ENCODE measurements at places on chromosomes 16 and 17.

- no peak for DNase-seq
Observed at GRCh38 chr17:22459331-22459952, 767.1 kb downstream of the KCNJ18 start.

DNA sequence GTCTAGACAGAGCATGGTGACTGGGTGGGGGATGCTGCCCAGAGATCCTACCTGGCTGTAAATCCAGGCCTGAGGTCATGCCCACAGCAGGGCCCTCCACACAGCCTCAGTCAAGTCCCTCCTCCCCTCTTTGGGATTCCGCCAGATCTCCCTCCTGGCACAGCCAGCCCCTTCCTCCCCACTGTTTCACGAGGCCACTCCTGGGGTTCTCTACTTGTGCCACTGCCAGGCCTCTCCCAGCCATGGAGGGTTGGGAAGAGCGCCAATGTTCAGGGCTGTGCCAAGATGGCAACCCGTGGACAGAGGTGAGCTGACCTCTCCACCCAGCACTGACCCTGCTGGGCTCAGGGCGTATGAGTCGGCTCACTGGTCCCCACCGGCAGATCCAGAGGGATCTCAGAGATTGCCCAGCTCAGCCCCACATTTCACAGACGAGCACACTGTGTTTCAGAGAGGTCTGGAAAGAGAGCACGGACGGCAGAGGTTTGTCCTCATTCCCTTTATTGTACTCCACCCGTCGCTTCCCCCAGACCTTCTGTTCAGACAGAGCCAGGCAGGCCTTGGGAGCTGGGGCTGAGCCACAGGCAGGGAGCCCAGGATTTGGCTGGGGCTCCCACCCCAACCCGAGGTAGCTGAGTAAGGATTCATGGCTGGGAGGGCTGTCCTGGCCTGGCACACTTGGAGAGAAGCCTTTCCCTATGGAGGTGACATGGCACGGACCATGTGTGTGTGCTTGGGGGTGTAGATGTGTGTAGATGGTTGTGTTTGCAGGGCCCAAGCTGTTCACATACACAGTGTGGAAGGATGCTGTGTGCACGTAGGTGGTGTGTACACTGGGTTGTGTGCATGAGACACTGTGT lies 3.5 kb upstream of the CAMKK1 start:
- DNase-seq: no peak

DNA sequence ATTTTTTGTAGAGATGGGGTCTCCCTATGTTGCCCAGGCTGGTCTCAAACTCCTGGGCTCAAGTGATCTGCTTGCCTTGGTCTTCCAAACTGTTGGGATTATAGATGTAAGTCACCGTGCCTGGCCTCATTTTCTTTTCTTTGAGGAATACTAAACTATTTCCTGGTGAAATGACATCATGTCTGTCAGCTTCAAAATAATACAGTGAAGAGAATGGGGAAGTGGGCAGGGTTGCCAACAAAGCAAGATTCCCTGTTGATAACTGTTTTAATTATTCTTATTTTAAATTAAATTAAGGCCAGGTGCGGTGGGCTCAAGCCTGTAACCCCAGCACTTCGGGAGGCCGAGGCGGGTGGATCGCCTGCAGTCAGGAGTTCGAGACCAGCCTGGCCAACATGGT lies 21.1 kb downstream of the PIPOX start:
- no peak for DNase-seq

DNA sequence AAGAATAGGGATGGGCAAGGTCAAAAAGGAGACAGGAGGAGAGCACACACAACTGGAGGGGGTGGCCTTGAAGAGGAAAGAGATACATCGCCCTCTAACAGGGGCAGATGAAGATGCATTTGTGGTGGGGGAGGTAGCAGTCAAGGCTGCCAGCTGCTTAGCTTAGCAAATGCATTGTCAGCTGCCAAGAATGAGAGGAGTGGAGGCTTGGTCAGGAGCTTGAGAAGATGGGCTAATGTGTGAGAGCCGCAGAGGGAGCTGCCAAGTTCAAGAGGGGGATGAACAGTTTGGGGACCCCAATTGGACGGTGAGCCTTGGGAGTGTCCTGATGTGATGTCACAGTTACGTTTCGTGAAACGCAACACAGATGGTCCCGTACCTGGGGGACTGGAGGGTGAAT lies 28.9 kb upstream of the GNA13 start:
- DNase-seq: no peak

DNA sequence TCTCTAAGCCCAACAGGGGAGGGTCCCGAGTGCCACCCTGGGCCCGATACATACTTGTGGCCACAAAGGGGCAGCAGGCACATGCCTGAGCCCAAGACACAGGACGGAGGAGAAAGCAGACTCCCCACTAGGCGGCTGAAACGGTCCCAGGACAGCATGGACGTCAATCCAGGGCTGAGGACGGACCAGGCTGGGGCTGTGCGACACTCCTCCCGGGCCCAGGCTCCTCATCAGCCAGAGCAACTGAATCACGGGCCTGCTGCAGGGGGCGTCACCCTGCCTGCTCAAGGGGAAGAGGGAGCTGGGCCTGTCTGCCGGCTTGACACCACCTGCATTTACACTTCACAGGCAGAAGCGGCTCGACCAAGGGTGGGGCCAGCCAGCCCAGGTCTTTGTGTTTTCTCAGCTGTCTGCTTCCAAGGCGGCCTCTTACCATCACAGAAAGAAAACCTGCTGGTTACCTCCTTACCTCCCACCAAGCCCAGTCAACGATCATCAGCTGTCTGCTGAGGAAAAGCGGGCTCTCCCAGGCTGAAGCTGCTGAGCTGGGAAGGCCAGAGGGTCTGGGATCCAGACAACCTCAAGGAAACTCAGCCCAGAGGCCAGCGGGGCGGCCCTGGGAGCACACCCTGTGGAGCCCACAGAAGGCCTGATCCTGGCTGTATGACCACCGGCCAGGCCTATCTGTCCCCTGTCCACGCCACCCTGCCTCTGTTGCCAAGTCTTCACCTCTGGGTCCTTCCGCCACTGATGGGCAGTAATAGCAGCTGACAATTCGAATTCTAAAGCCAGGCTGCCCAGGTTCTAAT lies 26.4 kb downstream of the KIFC3 start:
- no peak for DNase-seq

Data from stimulated activated CD8-positive, alpha-beta memory T cell treated with anti-CD3 and anti-CD28 coated beads, Interleukin-15, amount 100 ng/mL, for 1 hour (primary cell).